ENCODE measurements at places on chromosomes 2 and 18.

DNA sequence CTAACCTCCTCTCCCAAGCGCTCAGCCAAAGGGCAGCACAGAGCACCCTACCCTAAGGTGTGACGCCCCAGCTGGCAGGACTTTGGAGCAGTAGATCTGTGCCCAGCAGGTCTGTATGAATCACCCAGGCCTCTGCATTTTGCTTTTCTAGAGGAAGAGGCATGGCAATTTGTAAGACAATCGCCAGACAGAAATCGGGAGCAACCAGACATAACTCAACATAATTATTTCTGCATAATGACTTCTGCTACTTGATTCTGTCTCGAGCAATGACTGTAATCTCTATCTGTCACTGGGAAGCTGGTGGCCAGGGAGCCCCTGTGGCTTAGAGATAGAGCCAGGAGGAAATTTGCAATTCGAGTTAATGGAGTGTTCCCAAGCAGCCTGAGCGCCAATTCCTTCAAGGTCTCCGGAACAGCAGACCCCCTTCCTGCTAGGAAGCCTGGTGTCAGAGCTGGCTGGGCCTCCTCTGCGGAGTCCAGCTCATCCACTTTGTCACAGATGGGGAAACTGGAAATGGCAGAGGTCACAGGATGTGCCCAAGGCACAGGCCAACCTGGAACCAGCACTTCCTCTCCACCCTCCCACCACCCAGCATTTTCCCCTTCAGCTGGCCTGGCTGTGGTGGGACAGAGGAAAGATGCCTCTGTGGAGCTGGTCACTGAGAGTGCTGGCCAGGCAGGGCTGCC, 55.0 kb downstream of the ODC1 start:
- DNase-seq, result no peak

DNA sequence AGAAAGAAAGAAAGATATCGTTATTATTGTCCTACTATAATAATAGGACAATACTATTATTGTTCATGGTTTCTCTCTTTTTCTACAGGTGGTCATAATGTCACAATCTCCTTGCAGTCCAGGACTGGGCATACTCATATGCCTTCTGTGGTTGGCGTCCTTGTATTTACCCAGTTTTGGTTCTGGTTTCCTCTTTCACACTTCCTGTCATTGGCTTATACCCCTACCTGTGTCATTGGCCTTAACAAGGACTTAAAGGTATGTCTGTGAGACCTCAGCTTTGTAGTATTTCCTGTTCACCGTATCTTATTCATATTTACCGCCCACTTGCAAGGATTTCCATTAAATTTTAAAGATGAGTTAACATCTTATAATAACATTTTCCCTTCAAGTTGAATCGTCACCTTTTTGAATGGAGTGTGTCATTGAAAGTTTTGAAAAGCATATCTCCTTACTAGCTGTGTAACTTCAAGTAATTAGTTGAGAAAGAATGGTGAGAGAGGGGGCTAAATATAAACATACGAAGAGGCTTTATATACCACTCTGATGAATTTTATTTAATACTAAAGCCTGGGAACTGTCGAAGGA, 36.5 kb upstream of the HTR2B start:
- no peak for DNase-seq

GRCh38 chr18:58218117-58218516, 174.1 kb downstream of the NEDD4L start:
- no peak for DNase-seq

DNA sequence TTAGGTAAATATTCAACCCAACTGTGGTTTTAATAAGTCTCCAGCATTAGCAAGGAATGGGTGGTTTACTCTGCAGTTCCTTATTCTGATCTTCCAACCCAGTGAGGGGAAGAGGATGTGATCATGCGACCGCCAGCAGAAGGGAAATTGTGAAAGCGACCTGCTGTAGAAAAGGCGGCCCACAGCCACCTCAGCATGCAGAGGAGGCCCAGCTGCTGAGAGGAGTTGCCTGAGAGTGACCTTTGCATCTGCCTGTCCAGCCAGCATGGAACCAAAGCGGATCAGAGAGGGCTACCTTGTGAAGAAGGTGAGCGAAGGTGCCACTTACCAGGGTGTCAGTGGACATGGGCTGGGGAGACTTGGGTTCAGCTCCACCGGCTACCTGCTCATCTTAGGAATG, at the start of gene PLEK:
PLEK (plus strand) TSS at position 196 of the 400 bp plus-strand sequence; CDS start at position 266, 70 bp downstream.
- DNase-seq, result no peak

- no peak for DNase-seq
Measured at GRCh38 chr18:46155641-46156051, 51.5 kb downstream of the HAUS1 start.

- DNase-seq, result no peak
Measured at GRCh38 chr2:169925968-169926367, 98.7 kb downstream of the UBR3 start.

Measured in esophagus squamous epithelium (tissue), 5 donors.